Mammary epithelial cell (primary cell): ENCODE measurements at places on chromosomes 4 and X.
A peak's percentile ranks its signal among the peaks of the same experiment; 100 is the strongest.

DNA sequence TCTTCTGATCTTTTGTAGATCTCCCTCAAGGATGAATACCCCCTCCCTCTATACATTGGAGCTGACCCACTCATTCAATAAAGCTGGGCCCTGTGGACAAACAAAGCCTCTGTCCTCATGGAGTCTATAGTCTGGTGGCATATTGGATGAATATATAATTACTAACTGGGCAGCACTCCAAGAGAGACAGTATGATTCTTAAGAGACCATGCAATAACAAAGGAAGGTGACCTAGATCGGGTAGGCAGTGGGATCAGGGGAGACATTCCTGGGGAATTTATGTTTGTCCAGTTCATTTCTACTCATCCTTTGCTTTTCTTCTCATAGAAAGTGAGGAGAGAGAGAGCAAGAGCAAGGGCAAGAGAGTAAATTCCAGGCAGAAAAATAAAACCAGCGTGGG lies 23.5 kb upstream of the CXCL13 start:
- peak; percentile 9 for DNase-seq

- DNase-seq = no peak
These were observed 40.4 kb downstream of the CCDC158 start for GRCh38 chr4:76380561-76380960.

DNA sequence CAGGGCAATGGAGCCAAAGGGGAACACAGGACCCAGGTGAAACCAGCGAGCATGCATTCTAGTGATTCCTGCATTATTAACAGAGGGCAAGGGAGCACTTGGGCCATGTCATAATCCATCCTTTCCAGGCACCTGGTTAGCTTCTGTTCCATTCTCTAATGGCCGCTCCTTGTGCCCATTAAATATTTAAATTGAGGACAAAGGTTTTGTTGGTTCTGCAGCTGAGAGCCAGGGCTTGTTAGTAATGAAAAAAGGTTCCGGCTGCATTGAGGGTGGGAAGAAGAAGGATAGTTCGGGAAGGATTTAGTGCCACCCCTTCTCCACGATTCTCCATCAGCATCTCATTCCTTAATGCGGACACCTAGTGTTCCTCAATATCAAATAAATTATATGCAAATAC lies 13.6 kb downstream of the SOD3 start:
- no peak for DNase-seq

GRCh38 chr4:183971929-183972490 lies 66.9 kb downstream of the STOX2 start:
- DNase-seq = no peak

DNA sequence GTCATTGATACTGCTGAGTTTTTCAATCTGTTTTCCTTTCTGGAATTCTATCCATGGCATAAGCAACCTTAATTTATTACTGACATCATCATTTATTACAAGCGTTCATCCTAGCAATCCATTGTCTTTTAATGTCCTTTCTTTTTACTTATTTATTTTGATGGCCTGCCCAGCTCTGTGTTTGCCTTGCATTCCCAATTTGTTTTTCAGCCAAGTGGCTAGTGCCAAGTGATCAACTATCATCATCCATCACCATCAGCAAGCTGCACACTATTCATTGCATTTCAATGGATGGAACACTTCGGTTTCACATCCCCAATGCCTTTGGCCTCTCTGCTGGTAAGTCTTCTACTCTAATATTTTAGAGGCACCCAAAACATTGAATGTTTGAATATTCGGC lies 831.7 kb upstream of the EPHA5 start:
- no peak for DNase-seq

- no peak for DNase-seq
These were observed 16.7 kb upstream of the LHFPL1 start for GRCh38 chrX:112696481-112696880.

GRCh38 chrX:54675762-54676161 lies 122.3 kb downstream of the ITIH6 start:
- no peak for DNase-seq

- DNase-seq = peak; percentile 97
These were observed 90.4 kb downstream of the PHEX start for GRCh38 chrX:22122510-22122909.

GRCh38 chr4:184432127-184432922 lies 42.0 kb downstream of the IRF2 start:
- no peak for DNase-seq

- DNase-seq = no peak
These were observed 86.0 kb downstream of the HTT start for GRCh38 chr4:3160438-3160837.

DNA sequence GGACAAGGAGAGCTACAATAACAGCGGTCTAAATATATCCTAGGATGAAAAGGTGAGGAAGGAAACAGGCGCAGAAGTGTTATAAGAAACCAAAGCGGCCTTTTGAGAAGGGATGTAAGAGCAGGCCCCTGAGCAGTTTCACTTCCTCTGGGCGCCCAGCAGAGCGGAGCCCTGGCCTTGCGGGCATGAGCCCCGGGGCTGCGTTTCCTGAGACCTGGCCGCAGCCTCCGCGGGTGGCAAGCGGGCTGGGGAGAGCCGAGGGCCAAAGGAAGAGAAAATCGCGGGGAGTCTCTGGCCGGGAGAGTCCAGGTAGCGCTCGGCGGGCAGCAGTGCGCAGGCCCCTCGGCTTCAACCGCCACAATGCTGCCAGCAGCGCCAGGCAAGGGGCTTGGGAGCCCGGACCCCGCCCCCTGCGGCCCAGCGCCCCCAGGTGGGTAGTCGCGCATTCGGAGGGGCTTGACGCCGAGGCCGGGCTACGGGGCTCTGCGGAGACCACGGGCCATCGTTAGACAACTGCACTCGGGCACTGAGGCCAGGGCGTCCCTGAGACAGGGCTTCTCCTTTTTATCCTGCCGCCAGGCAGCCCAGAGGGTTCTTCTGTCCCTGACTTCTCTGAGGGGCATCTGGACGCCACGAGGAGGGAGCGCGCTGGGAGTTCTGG lies at the start of gene BANK1:
Gene BANK1, plus strand, starts transcription at position 210 of the 661 bp plus-strand sequence. Its CDS starts 151 bp downstream, at position 361.
- DNase-seq = peak; percentile 9

DNA sequence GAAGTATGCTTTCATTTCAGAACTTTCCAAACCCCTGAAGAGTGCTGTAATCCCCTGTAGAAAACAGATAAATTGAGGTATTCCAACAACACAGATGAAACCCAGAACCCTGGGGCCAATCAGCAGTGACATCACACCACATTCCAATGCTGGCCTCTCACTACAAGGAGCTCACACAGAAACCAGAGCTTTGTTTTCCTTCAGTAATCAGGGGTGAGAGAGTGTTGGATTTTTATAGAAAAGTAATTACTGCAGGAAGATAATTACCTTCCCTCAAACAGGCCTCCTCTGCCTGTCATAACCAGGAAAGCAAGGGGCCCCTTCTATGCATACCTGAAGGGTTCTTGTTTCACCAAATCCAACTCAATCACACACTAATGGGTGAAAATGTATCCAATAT lies 246.2 kb downstream of the SCFD2 start:
- peak; percentile 65 for DNase-seq

DNA sequence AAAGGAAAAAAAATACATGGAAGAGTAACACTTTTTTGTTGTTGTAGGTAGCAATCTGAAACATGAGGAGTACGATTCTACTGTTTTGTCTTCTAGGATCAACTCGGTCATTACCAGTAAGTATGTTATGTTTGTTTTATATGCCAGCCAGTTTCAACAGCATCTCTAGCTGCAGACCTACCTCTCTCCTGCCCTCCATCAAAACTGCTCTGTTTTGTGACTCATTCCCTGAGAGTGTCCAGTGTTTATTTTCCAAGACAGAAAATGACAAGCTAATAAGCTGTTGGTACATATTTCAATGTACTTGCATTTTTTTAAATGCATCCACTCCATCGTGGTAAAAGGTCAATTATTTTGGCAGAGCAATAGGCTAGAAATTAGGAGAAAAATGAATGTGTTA lies 347 bp downstream of the AMTN start:
- DNase-seq = peak; percentile 79

DNA sequence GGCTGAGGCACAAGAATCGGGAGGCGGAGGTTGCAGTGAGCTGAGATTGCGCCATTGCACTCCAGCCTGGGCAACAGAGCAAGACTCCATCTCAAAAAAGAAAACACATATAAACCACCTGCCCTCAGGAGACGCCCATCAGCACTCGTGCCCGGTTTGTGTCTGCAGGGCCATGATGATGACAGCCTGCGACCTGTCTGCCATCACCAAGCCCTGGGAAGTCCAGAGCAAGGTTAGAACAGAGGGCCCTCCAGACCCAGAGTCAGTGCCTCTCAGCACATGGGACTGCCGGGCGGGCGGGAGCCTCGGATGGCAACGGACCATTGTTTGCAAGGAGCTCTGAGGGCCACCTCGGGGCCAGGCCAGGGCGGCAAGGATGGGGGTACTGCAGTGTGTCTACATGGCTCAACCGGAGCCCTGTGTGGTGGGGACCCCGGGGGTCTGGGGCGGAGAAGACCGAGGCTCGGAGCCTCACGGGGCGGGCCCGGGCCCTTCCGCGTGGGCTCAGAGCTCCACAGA lies 9.3 kb downstream of the ATP5ME start:
- no peak for DNase-seq

DNA sequence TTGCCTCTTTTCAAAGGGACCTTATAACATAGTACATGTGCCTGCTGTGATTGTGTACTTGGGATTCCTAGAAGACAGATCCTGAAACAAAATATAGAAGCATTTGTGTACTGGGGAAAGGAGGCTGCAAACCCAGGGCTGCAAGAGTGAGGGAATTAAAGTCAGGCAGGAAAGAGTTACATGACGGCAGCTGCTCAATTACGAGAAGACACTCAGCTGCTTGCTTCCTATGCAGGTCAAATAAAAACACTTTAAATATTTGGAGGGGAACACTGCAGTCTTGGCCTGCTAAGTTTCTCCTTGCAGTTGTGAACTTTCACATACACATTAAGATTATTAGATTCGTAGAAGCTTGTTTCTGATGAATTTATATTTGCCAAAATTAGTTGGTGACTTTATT lies 191.9 kb upstream of the CXCL13 start:
- DNase-seq = no peak

- DNase-seq = no peak
These were observed 1216.8 kb upstream of the PABPC4L start for GRCh38 chr4:135418353-135418752.

GRCh38 chr4:18734405-18734804 lies 712.9 kb upstream of the LCORL start:
- DNase-seq = no peak

GRCh38 chrX:35680940-35681346 lies 117.2 kb upstream of the MAGEB16 start:
- no peak for DNase-seq

DNA sequence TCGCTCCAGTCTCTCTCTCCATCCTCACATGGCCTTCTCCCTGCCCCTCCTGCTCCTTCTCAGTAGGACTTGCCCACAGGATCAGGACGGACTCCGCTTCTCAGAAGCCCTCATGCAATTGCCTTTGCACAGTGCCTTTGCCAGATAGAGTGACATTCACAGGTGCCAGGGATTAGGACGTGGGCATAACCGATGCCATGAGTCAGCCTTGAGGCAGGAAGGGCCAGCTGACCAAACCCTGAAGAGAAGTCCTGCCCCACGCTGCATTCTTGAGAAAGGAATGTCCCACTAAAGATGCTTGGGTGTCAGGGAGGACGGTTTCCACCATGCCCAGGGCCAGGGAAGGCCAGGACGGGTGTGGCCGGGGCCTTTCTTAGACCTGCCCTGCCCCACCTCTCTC lies 6.6 kb upstream of the GRPEL1 start:
- peak; percentile 17 for DNase-seq

DNA sequence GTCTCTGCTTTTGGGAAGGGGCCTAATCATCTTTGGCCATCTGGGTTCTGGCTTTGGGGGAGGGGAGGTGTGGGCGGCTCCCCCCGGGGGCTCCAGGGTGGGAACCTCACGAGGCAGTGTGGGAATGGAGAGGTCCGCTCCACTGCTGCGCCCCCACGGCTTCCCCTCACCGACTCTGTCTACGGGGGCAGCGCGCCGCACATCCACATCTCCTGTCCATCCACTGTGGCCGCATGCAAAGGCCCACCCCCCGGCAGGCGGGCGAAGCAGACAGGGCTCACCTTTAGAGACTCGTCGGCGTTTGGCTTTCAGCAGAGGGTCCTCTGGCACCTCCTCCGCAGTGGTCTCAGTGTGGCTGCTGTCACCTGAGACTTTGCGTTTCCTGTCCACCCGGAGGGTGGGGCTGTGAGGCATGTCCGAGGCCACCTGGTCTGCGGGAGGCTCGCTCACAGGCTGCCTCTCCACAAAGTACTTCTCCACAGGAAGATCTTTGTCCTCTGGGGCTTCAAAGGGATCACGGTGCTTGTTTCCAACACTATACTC lies 33.6 kb downstream of the BCOR start:
- no peak for DNase-seq

DNA sequence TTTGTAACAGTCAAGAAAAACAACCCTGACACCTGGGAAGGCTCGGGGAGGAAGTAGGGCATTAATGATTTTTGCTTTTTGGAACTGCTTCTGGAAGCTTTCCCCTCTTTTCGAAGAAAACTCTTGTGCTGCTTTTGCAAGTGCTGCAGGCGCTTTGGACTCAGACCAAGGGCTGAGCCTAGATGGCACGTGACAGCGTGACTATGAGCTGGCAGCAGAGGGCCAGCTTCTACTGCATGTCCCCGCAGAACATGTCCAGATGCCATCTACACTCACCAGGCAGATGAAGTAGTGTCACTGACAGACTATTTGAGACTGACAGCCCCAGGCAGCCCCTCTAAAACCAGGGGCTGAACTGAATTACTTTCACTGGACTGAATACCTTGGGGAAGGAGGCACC lies 6.2 kb downstream of the NR0B1 start:
- peak; percentile 35 for DNase-seq

DNA sequence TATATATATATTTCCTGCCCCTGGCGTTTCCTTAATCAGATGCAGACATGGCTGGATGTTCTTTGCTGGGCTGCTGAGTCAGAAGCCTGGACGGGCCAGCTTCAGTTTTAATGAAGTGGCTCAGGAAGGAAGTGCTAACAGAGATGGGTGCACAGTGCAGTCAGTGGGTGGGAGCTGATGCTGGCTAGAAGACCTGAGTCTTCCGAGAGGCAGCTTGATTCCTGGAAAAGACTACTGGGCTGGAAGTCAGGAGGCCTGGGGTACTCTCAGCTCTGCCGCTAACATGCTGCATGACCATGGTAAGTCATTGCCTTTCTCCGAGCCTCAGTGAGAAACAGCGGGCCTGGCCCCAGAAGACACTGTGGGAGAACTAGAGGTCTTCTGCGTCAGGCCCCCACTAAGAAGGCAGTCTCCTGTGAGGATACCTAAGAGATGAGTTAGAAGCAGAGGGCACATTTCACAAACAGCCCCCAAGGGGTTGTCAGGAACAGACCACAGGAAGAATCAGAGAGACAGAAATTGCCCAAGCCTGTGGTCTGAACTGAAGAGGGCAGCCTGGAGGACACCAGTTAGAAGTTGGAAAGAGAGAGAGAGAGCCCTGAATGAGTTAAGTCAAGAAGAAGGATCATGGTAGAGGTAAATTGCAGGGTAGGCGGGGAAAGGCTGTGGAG lies 8.3 kb upstream of the CD40LG start:
- peak; percentile 3 for DNase-seq

GRCh38 chr4:57074744-57075143 lies 35.4 kb downstream of the IGFBP7 start:
- DNase-seq = peak; percentile 95

DNA sequence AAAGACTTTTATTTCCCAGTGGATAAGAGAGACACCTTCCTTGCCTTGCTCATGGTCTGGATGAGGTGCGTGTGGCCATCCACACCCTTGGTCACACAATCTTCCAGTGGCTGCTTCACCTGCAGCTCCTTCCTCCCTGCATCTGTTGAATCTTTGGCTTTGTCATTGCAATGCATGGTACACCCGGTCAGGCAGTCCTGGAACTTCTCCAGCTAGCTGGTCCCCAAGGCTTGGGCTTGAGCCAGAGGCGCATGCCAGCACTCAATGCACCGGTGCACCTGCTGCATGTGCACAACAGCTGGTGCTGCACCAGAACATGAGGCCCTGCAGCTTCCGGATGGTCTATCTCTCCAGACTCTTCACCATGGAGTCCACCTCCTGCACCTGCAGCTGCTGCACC lies 31.7 kb downstream of the SCML1 start:
- no peak for DNase-seq
